ENCODE measurements at places on chromosomes 5 and 9. TPM values are rescaled to one million over a fixed set of nuclear protein-coding genes. Genes with fewer than 3 reads are reported as not detected.

GRCh38 chr5:119902593-119902992 is 273.2 kb downstream of the FAM170A start:
- no peak for DNase-seq

ELAVL2 gene
- total RNA-seq: under 0.01 TPM

GRCh38 chr5:40999966-41000365 is 71.2 kb downstream of the MROH2B start:
- DNase-seq: no peak

GRCh38 chr5:95237324-95237723 is 47.6 kb downstream of the MCTP1 start:
- DNase-seq: no peak

TAF11L12 gene
- total RNA-seq: not detected

DNA sequence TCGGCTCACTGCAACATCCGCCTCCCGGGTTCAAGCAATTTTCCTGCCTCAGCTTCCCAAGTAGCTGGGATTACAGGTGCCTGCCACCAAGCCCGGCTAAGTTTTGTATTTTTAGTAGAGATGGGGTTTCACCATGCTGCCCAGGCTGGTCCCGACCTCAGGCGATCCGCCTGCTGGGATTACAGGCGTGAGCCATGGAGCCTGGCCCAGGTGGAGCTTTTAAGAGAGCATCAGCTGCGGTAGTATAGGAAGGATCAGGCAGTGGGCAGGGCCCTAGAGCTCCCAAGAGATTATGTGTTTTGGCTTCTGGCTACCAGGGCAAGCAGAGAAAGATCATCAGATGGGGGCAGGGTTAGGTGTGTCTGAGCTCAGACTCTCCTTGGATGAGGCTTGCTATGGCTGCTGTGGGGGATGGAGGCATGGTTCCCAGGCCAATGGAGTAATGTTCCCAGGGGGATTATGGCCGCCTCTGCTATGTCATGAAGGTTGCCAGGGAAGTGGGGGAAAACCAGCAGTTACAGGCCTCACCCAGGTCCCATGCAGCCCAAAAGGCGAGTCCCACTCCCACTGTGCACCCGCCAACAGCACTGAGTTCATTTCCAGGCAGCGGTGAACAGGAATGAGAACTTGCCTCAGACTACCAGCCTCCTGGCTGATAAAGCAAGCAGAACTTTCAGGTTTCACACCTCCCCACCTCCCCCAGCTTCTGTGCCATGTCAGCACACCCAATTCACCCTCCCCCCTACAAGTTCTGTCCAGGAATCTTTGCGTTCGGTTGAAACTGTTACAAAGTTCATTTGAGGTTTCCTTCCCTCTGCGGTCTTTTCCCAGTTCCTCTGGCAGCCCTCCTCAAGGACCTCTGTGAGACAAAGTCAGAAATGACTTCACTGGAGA is 507.6 kb downstream of the SPATA31D1 start:
- DNase-seq: no peak

IL4 gene
- not detected for total RNA-seq

TAF9 gene
- 114 TPM for total RNA-seq

DNA sequence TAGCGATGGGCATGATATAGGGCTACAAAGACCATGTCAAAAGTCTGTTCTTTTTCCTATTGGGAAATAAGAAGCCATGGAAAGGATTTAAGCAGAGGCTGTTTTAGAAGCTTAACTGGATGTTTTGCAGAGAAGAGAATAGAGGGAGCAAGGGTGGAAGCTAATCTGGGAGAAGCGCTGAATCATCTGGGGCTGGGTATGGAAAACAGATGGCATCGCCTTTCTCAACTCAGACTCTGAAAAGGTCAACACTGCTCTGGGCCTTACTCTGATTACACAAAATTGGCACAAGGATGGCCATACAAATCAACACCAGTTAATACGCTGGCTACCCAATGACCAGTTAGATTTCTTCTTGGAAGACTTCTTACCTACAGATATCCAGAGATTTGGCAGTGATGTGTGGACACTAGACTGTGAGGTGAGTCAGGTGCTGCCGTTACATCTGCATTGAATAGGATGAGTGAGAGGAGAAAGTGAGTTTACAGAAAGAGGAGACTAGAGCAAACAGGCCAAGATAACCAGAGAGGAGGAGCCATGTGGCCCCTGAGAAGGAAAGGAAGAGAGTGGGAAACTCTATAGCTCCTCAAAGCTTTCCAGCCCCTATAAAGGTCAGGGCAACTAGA is 6.2 kb upstream of the TCERG1 start:
- DNase-seq: no peak

DNA sequence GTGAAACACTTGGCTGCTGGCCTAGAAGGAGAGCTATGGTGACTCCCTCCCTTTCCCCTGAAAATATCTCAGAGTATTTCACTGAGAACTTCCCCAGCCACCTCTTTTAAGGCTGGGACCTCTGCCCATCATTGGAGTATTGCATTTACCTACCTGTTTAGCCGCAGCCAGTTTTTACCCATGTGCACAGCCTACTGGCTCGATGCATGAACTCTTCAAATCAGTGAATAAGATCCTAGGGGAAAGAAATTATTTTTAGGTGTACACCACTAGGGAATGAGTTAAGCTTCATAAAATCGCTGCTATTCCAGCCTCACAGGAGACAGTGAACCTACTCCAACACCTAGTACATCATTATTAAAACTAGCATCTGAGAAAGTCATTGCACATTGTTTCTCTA is 16.8 kb upstream of the FAM174A start:
- no peak for DNase-seq

GRCh38 chr9:71929223-71929622 is 17.8 kb downstream of the C9orf85 start:
- peak; percentile 64 for DNase-seq

DNA sequence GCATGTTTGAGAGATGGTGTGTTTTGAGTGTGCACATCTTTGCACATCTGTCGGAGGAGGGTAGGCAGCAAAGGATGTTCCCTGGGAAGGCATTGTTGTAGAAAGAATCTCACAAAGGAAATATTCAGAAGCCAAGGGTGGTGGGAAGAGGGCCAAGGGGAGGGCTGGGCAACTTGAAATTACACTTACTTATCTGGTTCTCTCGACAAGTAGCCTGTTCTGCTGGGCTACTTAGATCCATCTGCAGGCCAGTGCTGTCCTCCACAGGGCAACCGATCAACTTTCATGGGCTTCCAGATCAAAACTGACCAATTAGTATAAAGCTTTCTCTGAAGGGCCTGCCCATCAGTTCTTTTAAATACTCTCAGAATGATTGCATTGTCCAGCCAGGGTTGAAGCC is 495.2 kb downstream of the GADD45G start:
- peak; percentile 5 for DNase-seq

DNA sequence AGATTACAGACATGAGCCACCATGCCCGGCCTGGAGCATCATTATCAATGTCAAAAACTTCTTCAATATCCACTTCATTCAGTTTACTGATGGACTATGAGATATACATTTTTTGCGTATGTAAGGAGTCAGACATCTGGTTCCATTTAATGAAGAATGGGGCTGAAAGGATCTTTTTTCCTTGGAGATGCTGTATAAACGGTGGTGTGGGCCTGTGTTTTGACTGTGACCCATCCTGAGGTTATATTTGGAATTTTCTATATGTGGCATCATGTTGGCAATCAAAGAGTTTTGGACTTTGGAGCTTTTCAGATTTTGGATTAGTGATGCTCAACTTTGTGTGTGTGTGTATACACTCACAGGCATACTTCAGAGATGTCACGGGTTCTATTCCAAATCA is 85.7 kb upstream of the FBXL17 start:
- no peak for DNase-seq

ADAMTS12 gene
- 10.7 TPM for total RNA-seq

- no peak for DNase-seq
These were observed 51.8 kb downstream of the ELAVL2 start for GRCh38 chr9:23774266-23774665.

C9orf40 gene
- 4.5 TPM for total RNA-seq

FAM221B gene
- not detected for total RNA-seq

DNA sequence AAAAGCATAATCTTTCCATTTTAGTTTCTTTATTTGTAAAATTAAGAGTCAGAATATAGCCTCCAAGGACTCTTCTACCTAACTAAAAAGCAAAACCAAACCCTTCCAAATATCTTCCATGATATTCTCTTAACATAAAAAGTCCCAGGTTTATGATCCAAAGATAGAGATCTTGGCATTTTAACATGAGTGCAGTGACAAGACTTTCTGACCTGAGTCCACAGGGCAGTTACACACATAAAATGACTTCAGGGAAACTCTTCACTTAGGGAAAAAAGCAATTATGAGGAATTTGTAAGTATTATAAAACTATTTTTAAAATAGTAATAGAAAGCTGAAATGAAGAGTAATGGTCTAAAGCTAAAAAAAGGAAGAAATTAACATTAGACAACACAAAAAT is 772.6 kb upstream of the DMAC1 start:
- no peak for DNase-seq

GRCh38 chr5:67206929-67207328 is 10.3 kb upstream of the CD180 start:
- peak; percentile 98 for DNase-seq

GRCh38 chr5:76180814-76181805 is 97.9 kb downstream of the SV2C start:
- no peak for DNase-seq

- peak; percentile 47 for DNase-seq
These were observed 3.3 kb upstream of the RNF44 start for GRCh38 chr5:176540476-176540899.

GRCh38 chr5:152736906-152737305 is 331.8 kb upstream of the NMUR2 start:
- DNase-seq: no peak

DNA sequence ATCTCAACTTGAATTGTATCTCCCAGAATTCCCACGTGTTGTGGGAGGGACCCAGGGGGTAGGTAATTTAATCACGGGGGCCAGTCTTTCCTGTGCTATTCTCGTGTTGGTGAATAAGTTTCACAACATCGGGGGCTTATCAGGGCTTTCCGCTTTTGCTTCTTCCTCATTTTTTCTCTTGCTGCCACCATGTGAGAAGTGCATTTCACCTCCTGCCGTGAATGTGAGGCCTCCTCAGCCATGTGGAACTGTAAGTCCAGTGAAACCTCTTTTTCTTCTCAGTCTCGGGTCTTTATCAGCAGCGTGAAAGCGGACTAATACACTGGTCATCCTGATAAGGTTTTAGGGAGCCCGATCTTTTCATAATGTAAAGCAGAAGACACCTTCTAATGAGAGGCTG is 687.0 kb upstream of the FTMT start:
- DNase-seq: no peak

GRCh38 chr5:174549254-174549653 is 175.1 kb upstream of the MSX2 start:
- no peak for DNase-seq

CDH6 gene
- 9.8 TPM for total RNA-seq

DNA sequence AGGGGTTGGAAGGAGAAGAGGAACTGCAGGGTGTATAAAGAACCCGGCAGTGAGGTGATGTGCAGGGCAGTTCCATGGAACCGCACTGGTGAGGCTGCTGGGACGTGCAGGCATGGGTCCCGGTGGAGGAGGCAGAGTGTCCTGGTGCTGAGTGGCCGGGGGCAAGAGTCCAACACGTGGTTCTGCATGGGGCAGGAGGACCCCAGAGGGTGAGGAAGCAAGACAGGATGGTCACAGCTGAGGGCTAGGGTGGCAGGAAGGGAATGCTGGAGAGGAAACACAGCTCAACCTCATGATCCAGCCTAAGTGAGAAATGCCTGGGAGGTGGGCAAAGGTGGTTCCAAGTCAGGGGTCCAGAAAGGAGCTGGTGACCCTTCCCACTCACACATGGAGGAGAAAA is 87.2 kb downstream of the S1PR3 start:
- DNase-seq: no peak

GRCh38 chr5:179769271-179769670 is 24.5 kb upstream of the LTC4S start:
- no peak for DNase-seq

- no peak for DNase-seq
These were observed 6.2 kb upstream of the CD180 start for GRCh38 chr5:67202828-67203227.

GRCh38 chr9:98410185-98410697 is 154.8 kb upstream of the TBC1D2 start:
- peak; percentile 85 for DNase-seq

TEX53 gene
- total RNA-seq: not detected

DNA sequence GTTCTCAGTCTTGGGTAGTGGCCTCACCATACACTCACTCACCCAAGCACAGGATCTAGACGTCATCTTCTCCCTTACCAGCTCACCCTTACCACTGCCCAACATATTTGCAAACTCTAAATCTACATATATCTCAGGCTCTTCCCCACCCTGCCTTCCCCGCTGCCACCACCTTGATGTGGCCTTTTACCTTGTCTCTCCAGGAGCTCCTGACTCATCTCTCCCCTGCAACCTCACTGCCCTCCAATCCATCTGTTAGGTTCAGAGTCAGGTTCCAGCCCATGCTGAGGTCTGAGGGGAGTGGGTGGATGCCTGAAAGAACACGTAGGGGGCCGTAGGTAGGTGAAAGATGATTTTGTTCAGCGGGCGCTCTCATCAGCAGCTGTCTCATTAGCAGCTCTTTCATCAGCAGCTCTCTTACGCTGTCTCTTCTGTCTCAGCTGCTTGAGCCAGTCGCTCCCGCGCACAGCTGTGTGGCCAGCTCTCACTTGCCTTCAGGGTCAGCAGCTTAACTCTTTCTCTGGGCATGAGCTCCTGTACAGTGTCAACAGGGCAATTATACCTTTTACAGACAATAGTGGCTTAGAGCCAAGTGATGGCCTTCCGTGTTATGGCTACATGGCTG is 23.1 kb upstream of the CKMT2 start:
- no peak for DNase-seq

- peak; percentile 65 for DNase-seq
These were observed 57.4 kb upstream of the PRSS3 start for GRCh38 chr9:33737811-33738606.

- DNase-seq: peak; percentile 39
These were observed 57.9 kb downstream of the PTCD2 start for GRCh38 chr5:72377910-72378638.

DNA sequence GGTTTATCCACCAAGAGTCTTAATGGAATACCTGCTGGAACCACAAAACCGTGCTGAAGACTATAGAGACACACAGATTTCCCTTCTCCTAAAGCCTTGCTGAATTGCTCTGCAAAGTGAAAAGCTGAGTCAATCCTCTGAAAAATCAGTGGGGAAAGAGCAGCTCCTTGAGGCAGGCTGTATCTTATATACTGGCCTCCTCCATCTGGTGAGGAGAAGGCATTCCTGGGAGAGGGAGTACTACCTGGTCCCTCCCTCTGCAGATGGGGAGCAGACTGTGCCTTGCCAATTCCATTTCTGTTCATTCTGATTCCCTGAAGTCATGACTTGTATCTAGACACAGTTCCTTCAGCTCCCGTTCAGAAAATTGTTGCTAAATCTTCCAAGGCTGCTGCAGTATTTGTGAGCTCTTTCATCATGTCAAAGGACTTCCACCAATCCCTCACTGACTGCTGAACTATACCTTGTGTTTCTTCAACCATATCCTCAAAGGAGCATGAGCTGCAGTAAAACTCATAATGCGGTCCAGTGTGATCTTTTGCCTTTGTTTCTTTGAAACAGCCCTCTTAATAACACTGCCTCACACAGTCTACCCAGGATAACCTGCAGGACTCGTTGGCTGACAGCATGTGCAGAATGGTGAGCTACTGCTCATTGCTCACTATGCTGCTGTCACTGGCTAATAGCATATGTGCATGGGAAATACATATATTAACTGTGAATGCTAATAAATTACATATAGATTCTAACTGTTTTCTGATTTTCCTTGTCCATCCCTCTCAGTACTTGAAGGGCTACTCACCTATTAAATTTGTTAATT is 84.5 kb downstream of the FOXD1 start:
- DNase-seq: peak; percentile 83
